ENCODE measurements at places on chromosomes 2 and 18. TPM values are rescaled to one million over a fixed set of nuclear protein-coding genes. Genes with fewer than 3 reads are reported as not detected.

The GKN2 gene
- not detected for total RNA-seq

The ARHGAP25 gene
- 5.3 TPM for total RNA-seq

The IL37 gene
- not detected for total RNA-seq

The EVX2 gene
- not detected for total RNA-seq

The WNT10A gene
- total RNA-seq = not detected
